ENCODE measurements at places on chromosomes 2 and 18.

GRCh38 chr2:236849508-236849907 lies 236.2 kb upstream of the COPS8 start:
- H3K4me3 ChIP-seq, result no peak overlapping the region
- H3K27ac ChIP-seq, result no peak overlapping the region
- H3K27me3 ChIP-seq, result no peaks in the 10 kb centered on the region
- no peaks in the 10 kb centered on the region for H3K4me1 ChIP-seq

GRCh38 chr2:130875935-130876334 lies 39.2 kb downstream of the ARHGEF4 start:
- no peaks in the 10 kb centered on the region for H3K36me3 ChIP-seq
- H3K27ac ChIP-seq, result no peak overlapping the region
- no peak overlapping the region for H3K4me3 ChIP-seq

DNA sequence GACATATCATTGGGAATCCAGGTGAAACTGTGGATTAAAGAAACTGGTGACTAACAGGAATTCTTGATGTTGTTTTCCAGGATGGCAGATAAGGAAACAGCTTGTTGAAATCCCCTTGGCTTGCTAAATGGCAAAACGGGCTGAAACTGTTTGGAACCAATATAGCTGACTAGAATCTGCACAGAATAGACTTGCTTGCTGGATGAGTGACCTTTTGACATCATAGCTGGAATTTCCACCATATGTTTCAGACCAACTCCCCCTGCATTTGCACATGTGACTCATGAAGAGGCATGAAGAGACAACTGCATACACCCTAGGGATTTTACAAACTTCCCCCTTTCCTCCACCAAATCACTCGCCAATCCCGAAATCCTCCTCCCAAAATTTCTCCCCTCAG lies 87.7 kb upstream of the LYPD1 start:
- no peaks in the 10 kb centered on the region for H3K36me3 ChIP-seq
- DNase-seq, result no peak
- H3K27ac ChIP-seq, result no peak overlapping the region

DNA sequence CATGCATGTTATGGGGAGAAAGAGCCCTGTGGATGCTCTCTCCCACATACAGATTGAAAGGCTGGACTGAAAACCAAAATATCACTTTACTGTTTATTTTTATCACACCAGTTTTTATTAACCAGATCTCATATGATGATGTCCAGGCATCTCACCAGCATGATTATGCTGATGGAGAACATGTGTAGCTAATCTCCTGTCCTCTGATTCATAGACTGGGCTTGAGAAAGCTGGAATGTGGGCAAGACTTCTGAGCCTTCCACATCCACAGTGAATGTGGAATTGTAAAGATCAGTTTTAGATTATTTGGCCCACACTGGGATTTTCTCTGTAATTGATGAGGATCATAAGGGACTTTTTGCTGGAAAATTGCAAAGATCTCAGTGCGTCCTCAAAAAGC lies 137.9 kb downstream of the ICOS start:
- H3K27me3 ChIP-seq, result no peaks in the 10 kb centered on the region
- H3K27ac ChIP-seq, result no peak overlapping the region
- H3K4me1 ChIP-seq, result no peaks in the 10 kb centered on the region
- no peaks in the 10 kb centered on the region for H3K36me3 ChIP-seq
- no peak overlapping the region for H3K4me3 ChIP-seq
- DNase-seq, result no peak

- H3K36me3 ChIP-seq, result no peaks in the 10 kb centered on the region
- no peak for DNase-seq
- no peak overlapping the region for H3K4me3 ChIP-seq
- no peak overlapping the region for H3K27ac ChIP-seq
Measured at GRCh38 chr2:14828223-14828622, 195.7 kb downstream of the LRATD1 start.

Data from spleen (tissue), 13 donors.